ENCODE measurements at places on chromosomes 7 and 10.

GRCh38 chr7:77362905-77363304 is 53.2 kb downstream of the GSAP start:
- DNase-seq = no peak

DNA sequence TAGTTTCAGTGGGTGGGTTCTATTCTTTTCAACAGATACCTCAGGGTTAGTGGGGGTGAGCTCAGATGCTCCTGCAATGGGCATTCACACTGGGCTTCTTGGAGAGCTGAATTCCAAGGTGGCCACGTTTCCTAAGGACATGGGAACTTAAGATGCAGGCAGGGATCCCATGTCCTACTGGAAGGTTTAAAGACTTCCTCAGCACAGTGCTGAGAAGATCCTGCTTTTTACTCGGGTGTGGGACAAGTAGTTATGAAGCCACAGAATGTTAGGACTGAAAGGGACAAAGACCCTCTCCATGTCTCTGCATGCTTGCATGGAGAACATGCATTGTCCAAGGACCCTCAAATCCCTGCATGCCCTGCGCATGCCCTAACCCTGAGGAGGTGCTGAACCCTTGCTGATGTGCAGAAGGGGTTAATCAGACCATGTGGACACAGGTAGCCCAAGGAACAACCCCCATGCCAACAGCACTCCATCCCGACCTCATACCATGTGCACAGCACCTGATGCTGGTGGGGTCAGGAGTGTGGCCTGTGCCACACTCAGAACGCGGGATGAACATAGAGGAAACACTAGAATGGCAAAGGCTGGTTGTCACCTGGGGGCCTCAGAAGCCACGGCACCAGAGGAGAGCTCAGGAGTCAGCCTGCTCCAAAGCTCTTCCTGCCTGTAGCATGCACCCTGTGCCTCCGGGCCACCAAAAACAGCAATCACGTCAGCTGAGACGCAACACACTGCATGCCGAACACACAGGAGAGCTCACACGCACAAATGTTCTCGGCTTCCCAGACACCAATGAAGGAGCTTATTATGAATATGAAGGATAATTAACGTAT is 15.2 kb downstream of the IL2RA start:
- DNase-seq = no peak

- DNase-seq = no peak
Observed at GRCh38 chr7:2522780-2523433, 3.3 kb downstream of the LFNG start.

- DNase-seq = no peak
Observed at GRCh38 chr10:44357023-44357540, 27.8 kb downstream of the CXCL12 start.

DNA sequence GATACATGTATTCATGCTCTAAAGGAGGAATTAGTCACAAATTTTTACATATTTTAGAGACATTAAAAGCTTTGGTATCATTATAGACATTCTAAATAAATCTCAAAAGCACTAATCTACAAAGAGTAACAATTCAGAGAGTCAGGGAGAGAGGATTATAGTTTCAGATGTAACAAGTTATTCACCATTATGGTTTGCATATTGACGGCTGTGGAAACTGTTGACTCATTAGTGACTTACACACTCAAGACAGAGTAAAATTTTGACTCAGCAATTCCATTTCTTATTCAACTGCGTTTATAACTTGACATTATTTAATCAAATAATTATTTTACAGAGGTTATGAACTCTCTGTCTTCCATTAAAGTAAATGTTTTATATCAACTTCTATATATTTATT is 95.4 kb upstream of the SEMA3C start:
- no peak for DNase-seq

GRCh38 chr10:124351481-124352220 is 67.1 kb downstream of the OAT start:
- no peak for DNase-seq
